T-helper 2 cell (primary cell): ENCODE measurements at places on chromosomes 13 and 19.
A peak's percentile ranks its signal among the peaks of the same experiment; 100 is the strongest.

DNA sequence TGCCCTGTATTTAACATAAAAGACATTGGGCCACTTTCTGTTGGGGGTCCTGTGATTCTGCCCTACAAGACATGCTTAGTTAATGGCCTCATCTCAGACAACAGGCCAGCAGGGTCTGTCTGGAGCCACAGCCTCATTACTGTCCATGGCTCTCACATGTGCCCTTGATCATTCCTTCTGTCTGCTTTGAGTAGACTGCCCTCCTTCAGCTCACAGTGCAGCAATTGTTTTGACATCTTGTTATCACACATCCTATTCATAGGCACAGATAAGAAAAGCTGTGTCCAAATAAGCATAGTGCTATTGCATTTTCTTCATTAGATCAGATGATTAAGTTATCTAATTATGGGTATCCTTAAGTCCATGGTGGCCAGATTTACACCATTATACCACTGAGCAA, 127.9 kb downstream of the KCTD12 start:
- no peak for DNase-seq

DNA sequence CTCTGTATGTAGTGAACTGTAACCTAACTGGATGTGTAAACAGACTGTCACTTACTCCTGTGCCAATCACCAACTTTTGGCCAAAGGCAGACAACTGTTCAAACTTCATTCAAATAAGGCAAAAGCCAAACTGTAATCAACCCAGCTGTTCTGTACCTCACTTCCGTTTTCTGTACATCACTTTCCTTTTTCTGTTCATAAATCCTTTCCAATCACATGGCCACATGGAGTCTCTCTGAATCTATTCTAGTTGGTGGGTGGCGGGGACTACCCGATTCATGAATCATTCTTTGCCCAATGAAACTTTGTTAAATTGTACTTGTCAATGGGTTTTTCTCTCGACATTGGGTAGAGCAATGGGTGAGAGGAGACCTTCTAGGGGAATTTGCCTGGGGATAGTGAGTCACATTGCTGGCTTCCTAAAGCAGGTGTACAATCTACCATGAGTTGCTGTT, 178.3 kb upstream of the RFC3 start:
- DNase-seq: no peak

GRCh38 chr13:23963947-23964346, 66.6 kb upstream of the C1QTNF9B start:
- no peak for DNase-seq

DNA sequence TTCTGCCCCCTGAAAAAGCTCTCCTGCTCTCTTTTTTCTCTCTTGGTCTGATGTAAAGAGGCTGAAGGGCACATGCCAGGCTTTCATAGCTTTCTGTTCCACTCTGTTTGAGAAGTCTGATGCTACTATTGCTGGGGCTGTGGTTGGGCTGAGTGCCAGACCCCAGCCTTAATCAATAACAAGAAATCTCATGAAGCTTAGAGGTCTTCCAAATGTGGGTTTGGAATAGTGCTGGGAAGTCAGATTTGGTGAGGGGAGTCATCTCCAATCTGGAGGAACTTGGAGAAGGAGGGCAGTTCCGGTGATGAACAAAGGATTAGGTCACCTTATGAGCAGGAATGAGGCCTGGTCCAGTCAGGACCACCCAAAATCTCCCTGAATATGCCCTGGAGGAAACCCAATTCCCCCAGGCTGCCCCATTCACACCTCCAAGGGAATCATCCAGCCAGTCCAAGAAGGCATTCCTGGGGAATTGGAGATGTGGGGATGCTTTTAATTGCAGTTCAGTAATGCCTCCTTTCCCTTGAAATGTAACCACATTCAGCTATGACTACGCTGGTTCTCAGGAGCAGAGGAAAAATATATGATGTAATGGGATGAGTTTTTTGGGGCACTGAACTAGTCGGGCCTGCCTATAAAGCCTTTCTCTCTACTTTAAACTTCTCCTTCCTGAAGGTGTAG, 102.0 kb downstream of the STARD13 start:
- no peak for DNase-seq

GRCh38 chr19:11814700-11815035, 595 bp downstream of the ZNF440 start:
- DNase-seq: no peak

GRCh38 chr19:17183271-17183761, 31.8 kb upstream of the USE1 start:
- DNase-seq: peak; percentile 38

GRCh38 chr13:100559886-100560285, 28.7 kb downstream of the GGACT start:
- no peak for DNase-seq

- DNase-seq: no peak
Observed at GRCh38 chr19:4815426-4816201, 15.9 kb downstream of the TICAM1 start.

DNA sequence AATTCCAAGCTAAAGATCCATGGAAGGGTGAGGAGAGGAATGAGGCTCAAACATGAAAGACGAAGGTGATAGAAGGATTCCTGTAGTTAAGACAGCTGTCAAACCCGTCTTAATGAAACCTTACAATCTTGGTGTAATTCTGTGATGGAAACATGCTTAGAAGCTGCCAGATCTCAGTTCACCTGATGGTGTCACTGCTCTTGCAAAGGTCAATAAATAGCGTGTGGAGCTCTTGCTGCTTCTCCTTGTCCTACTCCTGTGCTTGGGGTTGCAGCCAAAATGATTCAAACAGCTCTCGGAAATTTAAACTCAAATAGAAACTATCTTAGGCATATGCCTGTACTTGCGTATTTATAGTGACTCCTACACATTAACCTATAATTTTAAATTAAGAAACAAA, 1705.0 kb downstream of the OLFM4 start:
- no peak for DNase-seq

DNA sequence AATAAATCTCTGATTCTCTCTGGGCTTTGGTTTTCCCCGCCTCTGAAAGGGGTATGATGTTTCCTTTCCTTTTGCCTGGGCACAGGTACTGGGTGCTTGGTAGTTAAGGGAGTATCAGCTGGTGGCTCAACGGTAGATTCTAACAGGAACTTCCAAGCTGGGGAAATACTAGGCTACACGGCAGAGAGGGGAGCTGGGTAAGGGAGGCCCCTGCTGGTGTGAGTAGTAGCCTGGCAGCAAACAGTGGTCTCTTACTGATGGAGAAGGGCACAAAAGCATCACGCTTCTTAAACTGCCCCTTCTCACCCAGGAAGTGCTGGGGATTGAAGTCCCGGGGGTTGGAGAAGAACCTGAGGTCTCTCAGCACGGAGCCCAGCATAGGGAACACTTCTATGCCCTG, 26.9 kb upstream of the CYP2A7 start:
- no peak for DNase-seq

GRCh38 chr13:112253631-112254030, 122.5 kb upstream of the SPACA7 start:
- no peak for DNase-seq

- no peak for DNase-seq
Observed at GRCh38 chr19:46481223-46481848, 10.0 kb upstream of the PNMA8A start.

DNA sequence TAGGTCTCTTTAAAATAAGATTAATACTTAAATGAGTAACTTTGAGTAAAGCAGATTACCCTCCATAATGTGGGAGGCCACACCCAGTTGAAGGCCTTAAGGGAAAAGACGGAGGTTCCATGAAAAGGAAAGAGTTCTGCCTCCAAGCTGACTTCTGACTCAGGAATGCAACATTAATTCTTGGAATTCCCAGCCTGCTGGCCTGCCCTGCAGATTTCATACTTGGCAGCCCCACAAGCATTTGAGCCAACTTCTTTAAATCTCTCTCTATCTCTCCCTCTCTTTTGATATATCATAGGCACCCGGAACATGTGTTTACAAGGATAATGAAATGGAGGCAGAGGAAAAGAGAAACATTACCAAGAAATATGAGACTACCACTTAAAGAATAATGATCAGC, 902.3 kb upstream of the MIR17HG start:
- no peak for DNase-seq

GRCh38 chr19:40893112-40893511, 11.1 kb upstream of the CYP2A7 start:
- no peak for DNase-seq

- DNase-seq: no peak
Observed at GRCh38 chr13:25588336-25589060, 216.7 kb downstream of the ATP8A2 start.

GRCh38 chr13:35475212-35475959, 1.1 kb downstream of the MAB21L1 start:
- no peak for DNase-seq

DNA sequence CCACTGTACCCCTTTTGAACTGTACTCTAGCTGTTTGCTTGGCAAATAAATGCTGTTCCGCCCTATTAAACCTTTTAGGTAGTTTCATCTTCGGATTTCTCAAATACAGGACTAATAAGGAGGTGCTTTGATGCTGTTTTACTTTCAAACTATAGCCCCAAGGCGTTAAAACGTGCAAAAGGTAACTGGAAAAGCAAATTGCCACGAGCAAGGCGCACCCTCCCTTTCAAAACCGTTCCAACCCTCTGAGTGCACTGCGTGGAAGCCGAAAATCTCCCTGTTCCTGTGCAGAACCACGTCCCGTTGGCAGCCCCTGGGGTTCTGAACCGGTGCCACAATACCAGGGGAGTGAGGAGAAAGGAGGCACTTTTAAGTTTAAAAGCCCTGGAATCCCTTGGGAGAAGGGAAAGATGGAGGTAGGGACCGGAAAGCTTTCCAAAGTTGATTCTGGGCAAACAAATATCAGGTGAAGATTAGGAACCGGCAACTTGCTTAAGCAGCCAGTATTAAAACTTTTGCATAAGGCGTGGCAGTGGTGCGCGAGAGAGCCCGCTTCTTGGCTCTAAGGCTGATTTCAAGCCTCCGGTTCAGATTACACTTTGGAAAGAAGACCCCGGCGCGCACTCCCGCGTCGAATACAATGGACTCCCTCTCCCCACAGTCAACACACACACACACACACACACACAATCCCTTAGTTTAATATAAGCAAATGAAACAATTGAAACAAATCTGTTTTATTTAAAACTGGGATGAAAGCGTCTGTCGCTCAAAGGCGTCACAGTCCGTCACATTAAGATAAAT, 9.5 kb downstream of the POU4F1 start:
- DNase-seq: no peak

DNA sequence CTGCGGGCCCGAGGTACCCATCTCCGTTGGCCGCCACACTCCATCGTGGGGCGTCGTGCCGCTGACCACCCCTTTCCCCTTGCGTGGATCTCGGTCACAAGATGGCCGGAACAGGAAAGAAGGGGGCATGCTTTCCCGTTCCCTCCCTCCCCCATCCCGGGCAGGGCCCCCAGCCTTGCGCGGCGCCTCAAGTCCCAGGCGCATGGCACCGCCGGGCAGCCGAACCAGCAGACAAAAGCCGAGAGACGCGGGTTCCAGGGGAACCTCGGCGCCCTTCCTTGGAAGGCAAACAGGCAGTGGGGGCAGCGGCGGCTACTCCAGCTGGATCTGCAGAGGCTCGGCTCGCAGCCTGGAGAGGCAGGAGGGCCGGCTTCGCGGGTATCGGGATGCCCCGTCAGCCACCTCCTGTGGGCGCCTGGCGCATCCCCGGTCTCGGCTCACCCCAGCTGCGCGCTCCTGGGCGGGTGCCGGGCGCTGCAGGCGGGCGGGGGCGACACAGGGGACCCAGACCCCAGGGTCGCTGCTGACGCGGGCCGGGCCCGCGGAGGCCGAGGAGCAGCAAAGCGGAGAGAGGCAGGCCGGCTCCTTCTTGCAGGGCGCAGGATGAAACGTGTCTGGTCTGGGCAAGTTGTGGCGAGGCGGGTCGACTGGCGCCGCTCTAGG, 439 bp downstream of the DZIP1 start:
- DNase-seq: no peak

DNA sequence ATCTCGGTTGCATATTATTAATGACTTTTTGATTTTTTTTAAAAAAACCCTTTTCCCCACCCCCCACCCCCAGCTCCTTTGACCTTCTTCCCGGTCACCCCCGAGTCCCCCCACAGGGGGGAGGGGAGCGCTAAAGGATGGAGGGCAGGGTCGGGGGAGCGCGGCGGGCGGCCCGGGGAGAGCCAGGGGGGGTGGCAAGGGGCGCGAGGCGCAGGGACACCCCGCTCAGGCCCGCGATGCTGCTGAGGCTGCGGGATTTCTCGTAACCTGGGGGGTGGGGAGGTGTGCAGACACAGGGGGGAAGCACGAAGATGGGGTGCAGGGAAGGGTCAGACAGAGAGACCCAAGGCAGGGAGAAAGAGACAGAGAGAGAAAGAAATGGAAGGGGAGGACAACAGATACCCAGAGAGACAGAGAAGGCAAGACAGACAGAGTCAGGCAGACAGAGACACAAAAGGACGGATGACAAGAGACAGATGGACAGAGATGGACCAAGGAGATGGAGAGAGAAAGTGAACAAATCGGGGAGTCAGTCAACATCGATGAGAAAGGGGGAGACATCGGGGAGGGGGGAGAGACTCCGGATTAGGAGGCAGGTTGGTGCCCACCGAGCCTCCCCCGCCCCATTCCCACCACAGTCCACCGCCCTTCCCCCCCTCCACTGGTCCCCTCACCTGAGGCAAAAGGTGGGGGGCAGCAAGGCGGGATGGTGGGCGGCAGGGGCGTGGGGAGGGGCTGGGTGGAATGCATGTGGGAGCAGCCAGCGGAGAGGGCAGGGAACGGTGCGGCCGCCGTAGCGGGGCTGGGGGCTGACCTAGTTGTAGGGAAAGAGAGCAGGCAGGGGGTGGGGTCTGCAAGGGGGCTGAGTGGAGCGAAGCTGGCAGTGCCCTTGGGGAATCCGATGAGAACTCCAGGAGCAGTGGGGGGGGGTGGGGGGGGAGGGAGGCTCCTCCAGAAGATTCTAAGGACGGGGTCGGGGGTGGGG, 14.2 kb downstream of the KCNC3 start:
- no peak for DNase-seq

DNA sequence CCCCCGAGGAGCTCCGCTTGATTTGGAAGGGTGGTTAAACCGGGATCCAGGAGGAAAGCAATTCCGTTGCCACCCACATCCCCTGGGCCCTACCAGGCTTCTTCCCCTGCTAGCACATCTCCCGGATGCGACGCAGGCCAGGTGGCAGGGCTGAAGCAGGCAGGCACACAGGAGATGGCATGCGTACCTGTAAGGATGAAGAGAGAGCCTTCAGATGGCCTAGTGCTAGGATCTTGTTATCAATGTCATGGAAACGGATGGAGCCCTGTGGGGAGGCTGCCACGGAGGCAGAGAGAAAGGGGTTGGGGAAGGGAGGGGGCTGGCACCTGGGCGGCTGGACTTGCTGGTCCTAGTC, 8.5 kb upstream of the SOX1 start:
- DNase-seq: no peak

- DNase-seq: no peak
Observed at GRCh38 chr19:15371786-15372380, 7.7 kb downstream of the AKAP8 start.
